GM04503 (cell line): ENCODE measurements at places on chromosomes 3 and 15.
A peak's percentile ranks its signal among the peaks of the same experiment; 100 is the strongest.

DNA sequence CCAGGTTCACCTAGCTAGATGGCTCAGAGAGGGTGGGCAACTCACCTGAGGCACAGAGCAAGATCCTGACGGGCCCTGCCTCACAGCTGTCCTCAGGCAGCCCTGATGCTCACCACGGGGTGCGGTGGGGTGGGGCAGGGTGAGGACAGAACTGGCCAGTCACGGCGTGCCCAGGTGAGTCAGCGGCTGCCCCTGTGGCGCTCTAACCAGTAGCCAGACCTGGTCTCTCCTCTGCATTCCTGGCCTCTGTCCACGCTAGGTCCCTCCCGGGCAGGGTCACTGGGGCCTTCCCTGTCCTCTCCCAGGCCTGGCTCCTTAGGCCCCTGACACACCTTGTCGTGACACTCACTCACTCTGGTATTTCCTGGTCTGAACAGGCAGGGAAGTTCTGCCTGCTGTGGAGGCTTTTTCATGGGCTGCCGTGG is 901 bp downstream of the ALS2CL start:
- DNase-seq, result no peak

DNA sequence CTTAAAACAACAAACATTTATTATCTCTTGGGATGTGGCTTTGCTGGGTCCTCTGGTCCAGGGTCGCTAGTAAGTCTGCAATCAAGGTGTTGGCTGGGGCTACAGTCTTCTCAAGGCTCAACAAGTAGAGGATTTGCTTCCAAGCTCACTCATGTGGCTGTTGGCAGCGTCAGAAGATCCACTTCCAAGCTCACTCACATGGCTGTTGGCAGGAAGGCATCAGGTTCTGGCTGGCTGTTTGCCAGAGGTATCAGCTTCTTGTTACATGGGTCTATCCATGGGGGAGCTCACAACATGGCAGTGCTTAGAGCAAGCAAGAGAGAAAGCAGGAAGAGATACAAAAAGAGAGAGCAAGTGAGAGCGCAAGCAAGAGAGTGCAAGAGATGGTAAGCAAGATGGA is 15.0 kb upstream of the BNC1 start:
- DNase-seq, result no peak

GRCh38 chr3:133127381-133127780 is 89.2 kb downstream of the TMEM108 start:
- DNase-seq, result no peak

- DNase-seq, result peak; percentile 67
Observed at GRCh38 chr3:14716591-14716990, 41.6 kb downstream of the C3orf20 start.

- DNase-seq, result no peak
Observed at GRCh38 chr3:105511031-105511430, 144.3 kb downstream of the ALCAM start.

DNA sequence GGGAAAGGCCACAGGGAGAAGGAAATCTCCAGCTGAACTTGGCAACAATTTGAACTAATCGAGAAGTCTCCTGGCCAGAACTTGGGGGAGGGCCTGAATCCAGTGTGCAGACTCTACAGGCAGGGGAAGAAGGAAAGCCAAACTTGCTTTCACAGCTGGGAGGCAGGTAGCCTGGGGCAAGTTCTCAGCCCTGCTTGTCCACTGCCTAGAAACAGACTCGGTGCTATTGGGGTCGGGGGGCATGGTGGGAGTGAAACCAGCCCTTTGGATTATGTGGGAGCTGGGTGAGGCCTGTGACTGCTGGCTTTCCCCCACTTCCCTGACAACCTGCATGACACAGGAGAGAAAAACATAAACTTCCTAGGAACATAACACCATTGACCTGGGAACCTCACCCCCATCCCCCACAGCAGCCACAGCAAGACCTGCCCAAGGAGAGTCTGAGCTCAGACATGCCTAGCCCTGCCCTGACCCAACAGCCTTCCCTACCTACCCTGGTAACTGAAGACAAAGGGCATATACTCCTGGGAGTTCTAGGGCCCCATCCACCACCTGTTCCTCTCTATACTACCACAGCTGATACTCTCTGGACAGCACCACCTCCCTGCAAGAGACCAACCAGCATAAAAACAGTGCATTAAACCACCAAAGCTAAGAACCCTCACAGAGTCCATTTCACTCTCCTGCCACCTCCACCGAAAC is 103.7 kb upstream of the MNS1 start:
- DNase-seq, result no peak

DNA sequence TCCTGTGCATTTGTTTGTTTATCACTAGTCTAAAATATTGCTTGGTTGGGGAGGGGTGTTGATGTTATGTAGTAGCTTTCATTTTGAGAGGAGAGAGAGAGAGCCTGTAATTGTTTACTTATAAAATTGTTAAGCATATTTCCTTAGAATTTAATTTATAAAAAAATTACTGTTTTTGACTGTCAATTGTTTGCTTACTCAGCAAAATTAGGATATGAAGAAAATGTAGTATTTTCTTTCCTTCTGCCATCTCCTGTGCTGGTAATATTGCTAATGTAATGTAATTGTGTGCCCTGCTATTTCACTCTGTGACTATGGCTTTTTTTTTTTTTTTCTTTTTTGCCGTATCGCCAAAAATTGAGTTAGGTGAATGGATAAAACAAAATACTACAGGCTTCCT is 3.5 kb downstream of the U2SURP start:
- DNase-seq, result no peak

DNA sequence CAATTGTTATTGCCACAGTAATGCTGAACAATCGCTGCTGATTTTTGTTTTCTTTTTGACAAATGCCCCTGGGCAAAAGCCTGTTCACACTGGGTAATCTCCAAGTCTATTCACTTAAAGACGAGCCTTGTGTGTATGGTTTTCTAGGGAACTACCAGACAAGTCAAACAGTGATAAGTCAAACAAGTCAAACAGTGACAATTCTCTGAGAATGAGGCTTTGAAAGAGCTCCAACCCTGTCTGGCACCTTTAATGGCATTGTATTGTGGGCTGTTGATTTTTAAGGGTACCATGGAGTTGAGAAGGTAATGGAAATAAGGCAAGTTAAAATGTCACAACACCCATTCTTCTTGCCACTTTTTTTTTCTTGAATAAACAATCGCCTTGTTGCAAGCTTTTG is 59.4 kb upstream of the TMC3 start:
- DNase-seq, result no peak

DNA sequence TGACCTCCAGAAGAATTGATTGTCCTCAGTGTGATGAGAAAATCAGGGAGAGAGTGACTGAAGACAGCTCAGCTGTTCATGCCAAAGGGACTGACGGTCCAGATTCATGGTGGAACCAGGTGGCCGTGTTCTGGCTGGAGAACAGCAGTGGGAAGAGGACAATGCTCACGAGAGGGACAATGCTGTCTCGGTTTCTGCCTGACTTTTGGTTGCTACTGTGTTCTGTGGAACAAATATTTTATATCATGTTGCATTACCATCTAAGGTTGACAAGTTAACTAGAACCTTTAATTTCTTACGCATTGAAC is 58.0 kb upstream of the ULK4 start:
- DNase-seq, result no peak

- DNase-seq, result no peak
Observed at GRCh38 chr15:72487070-72487797, 13.1 kb downstream of the ARIH1 start.

DNA sequence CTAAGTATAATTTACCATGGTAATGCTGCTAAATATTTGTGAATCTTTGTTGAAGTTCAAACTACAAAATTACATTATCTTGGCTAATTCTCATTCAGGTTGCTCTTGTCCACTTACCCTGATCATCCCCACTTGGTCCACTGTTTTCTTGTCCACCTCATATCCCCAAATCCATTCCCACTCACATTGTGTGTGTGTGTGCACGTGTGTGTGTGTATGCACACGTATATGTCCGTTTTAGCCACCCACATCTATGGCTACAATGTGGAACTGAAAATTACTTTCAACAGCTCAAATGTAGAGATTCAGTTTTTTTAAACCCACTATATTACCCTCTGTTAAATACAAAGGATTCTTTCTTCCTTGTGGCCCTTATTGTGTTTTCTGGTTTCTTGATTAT is 15.2 kb upstream of the MEIS2 start:
- DNase-seq, result no peak

GRCh38 chr3:31294430-31295149 is 238.1 kb upstream of the STT3B start:
- no peak for DNase-seq

- no peak for DNase-seq
Observed at GRCh38 chr15:69421498-69421897, 7.3 kb downstream of the KIF23 start.

DNA sequence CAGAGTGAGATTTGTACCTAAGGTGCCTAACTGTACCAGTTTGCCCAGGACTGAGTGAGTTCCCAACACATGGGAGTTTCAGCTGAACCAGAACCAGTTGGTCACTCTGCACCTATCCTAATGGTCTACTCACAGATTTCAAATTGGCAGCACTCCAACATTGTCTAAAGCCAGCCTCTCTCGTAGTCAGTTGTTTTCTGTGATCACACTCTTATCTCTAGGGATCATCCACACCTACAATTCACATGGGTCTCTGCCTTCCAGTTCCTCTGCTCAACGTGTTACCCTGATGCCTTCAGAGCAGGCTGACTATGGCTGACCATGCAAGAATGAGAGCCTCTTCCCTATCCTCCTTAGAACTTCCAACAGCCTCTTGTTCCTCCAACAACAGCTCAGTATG is 624.8 kb downstream of the NTRK3 start:
- DNase-seq, result no peak

DNA sequence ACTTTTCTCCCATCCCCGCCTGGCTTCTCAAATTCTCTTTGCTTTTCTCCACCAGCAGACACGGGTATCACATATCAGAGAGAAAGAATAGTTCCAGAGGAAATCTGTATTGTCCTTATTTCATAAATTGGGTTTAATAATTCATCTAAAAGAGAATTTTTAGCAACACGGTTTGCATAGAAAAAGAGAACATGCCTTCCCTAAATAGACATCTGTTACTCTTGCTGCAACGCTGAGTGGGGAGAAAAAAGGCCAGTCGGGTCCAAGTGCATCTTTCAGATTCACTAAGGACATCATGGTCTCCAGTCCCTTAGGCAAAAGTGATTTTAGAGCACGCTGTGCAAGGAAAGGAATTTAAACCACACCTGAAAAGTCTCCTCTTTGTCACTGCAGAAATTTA is 201.3 kb downstream of the ABHD5 start:
- no peak for DNase-seq

DNA sequence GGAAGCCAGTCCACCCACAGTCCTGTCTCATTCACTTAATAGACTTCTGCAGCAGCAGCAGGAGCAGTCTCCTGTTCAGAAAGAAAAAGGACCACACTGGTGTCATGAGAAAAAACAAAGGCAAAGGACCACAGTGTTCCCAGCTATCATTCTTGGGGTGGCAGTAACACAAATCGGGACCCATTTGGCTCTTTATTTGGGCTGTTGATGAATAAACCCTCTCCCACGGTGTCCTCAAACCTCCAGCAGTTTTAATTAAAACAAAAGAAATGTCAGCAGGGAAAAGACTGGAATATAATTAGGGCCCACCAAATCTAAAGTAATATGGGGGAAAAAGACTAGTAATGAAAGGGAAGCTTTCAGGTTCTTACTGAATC is 210.5 kb upstream of the SLC2A2 start:
- DNase-seq, result no peak

DNA sequence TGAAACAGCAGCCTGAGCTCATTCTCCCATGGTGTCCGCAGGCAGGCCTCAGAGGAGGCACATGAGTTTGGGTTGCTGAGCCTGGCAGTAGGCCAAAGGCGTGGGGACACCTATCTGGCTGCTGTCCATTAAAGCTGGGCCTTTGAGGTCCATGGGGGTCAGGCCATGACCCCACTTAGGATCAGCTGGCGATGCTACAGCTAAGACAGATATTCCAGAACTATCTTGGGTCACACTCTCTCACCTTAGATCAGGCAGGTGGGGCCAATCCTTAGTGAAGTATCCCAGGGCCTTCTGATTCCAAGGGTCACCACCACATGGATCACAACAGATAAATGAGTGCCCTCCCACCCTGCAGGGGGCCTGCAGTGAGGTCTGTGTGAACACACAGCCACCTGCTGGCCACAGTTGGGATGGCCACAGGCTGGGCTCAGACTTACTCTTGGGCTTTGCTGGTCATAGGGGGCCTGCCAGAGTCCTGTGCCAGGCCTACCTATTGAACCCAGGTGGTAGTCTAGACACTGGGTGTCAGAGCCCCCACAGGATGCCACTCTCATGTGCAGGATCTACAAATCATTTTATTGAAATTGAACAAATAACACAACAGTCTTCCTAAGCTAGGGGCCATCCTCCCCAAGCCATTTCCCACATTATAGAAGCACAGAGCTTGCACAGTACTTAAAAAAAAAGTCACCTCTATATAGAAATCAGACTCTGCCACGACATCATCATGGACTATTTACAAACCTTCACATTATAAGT is 2.0 kb upstream of the HYAL2 start:
- DNase-seq, result no peak

GRCh38 chr3:11288021-11288491 is 15.9 kb downstream of the ATG7 start:
- DNase-seq, result no peak

DNA sequence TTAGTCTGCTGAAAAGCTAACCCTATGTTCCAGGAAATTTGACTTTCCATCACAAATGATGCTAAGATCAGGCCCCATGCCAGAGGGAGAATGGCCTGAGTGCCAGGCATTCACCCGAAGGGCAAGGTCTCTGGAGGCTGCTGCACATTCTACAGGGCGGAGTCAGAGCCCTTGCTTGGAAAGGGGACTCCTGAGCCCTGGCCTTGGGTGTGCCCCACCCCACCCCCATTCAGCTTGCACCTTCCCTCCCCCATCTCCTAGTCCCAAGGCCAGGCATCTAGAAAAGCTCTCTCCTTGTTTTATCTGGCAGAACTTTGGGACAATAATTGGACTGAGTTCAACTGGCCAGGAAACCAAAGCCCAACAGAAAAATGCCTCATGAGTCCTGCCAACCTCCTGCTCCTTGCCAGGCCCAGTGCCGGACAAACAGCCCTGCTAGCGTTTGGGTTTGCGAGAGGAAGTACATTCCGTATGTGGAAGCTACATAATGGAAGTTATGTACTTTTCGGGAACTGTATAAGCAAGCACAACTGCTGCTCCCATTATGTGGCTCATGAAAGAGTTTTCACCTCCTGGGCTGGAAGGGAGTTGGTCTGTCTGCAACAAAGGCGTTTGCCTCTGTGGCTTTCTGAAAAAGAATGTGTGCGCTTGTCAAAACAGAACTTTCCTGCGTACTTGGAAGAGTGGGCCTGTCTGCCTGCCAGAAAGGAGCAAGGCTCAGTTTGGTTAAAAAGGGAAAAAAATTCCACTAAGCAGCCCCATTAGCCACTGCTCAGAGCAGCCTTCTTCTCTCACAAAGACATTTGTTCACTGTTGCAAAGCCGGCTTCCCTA is 321.5 kb upstream of the CTNNB1 start:
- peak; percentile 1 for DNase-seq

DNA sequence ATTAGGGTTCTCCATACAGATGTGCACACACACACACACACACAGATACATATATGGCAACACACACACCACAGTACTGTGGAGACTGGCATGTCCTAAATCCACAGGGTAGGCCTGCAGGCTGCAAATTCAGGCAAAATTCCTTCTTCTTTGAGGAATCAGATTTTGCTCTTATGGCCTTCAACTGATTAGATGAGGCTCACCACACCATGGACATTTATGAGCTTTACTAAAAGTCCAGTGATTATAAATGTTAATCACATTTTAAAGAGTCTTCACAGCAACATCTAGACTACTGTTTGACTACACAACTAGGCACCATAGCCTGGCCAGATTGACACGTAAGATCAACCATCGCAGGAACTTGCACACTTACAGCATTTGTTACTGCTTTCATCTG is 140.3 kb upstream of the UBE3A start:
- DNase-seq, result no peak

- no peak for DNase-seq
Observed at GRCh38 chr15:69783211-69783610, 314.5 kb downstream of the TLE3 start.

- DNase-seq, result no peak
Observed at GRCh38 chr3:58345457-58345856, 12.8 kb downstream of the PXK start.
